ENCODE measurements at places on chromosomes 7 and 10.

DNA sequence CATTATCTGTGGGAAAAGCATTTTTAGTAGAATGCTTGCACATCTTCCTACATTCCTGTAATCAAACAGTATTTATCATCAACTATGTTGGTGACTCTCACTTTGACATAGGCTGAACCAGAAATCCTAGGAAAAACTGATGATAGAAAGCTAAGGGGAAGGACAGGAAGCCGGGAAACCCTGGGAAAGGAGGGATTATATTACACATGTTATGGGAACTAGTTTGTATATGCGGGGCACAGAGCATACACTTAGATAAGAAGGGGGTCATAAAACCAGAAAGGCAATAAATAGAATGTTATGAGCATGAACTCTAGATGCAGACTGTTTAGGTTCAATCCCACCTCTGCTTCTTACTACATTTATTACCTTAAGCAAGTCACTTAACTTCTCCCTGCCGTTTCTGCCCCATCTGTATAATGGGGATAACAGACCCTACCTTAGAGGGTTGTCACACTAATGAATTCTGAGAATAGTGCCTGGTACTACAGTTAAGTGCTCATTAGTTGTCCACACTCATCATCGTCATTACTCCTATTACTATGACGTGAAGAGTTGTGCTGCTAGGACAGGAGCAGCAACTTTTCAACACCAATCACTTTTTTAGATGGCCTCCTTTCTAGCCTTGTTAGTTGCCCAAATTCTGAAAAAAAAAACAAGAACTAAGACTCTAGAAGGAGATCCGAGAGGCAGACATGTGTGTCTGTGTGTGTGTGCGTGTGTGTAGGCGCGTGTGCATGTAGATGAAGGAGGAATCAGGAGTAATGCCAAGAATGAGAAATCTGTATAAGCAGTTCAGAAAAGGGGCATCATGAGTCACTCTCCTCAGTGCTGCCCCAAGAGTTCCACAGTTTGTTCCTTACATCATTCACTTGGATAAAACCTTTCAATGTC lies 52.2 kb downstream of the KMT2C start:
- DNase-seq = no peak

GRCh38 chr10:107653832-107654287 lies 489.4 kb upstream of the SORCS1 start:
- no peak for DNase-seq

- DNase-seq = no peak
These were observed 516.1 kb upstream of the MGMT start for GRCh38 chr10:128950916-128951275.

- no peak for DNase-seq
These were observed 84.8 kb downstream of the FAM53B start for GRCh38 chr10:124659380-124659779.

GRCh38 chr7:401495-401894 lies 111.5 kb downstream of the FOXL3 start:
- no peak for DNase-seq

- no peak for DNase-seq
These were observed 117.6 kb upstream of the DNAJB12 start for GRCh38 chr10:72472306-72472705.

- no peak for DNase-seq
These were observed 53.0 kb upstream of the PDGFA start for GRCh38 chr7:572416-573268.

DNA sequence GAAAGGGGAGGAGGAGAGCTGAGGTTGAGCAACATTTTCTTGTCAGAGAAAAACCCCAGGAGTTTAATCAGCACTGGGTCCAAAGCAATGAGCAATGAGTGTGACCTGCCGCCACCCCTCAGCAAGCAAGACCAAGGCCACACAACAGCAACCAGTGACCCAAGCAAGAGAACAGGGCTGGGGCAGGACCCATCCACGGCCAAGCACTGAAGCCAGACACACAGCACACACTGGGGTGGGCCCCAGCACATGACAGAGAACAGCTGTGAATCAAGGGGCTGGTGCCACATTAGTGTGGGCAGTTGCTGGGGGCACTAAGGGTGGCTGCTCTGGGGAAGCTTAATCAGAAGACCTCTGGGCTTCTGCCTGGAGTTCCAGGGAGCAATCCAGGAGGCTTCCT lies 16.2 kb downstream of the TMEM72 start:
- no peak for DNase-seq

DNA sequence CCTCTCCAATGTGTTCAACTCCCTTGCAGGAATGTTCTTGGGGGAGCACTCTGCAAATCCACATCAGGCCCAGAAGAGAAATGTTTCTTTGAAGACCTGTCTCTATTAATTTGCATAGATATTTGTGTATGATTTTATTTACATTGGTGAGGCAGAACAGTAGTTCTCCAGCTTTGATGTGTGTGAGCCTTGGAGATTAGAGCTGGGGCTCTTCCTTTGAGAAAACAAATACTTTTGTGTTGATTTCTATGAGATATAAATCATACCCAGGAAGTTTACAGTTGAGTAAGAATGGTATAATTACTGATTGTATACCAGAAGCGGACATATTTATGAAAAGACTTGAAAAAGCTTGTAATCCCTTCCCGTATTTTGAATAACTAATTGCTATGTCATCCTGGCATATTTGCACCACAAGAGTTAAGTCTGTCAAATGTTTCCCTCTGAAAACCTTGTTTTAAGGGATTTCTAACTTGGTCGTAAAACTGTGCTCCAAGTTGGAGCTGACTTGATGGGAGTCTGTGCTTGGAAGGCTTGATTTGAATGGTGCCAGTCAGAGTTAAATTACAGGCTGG lies 468.5 kb downstream of the LRMDA start:
- DNase-seq = no peak

- DNase-seq = no peak
These were observed 30.3 kb downstream of the CACNA2D1 start for GRCh38 chr7:82413237-82413636.

- DNase-seq = no peak
These were observed 20.1 kb upstream of the TM9SF3 start for GRCh38 chr10:96606946-96607345.

- no peak for DNase-seq
These were observed 43.9 kb upstream of the GRB10 start for GRCh38 chr7:50826371-50827172.

DNA sequence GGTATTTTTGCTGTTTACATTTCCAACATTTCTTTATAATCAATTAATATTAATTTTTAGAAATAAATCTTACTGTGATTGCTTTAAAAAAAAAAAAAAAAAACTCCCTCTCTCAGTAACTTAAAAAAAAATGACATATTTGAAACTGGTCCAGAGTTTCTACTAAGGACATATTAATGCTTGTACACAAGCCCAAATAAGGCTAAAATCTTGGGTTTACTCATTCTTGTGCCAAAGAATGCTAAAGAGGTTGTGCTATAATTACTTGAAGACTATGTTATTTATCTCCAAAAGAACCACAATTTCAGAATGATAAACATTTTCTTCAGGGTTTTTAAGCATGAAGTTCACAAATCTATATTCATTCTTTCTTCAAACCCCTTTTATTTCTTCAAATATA lies 39.4 kb upstream of the PHF14 start:
- no peak for DNase-seq

GRCh38 chr7:755413-755805 lies 28.3 kb upstream of the PRKAR1B start:
- DNase-seq = no peak

GRCh38 chr10:31679936-31680335 lies 248.7 kb downstream of the ARHGAP12 start:
- DNase-seq = no peak
